G401 (cell line): ENCODE measurements at places on chromosomes 4 and X. TPM values are rescaled to one million over a fixed set of nuclear protein-coding genes. Genes with fewer than 3 reads are reported as not detected.

- DNase-seq, result no peak
Observed at GRCh38 chr4:117660668-117661067, 373.6 kb upstream of the NDST3 start.

DNA sequence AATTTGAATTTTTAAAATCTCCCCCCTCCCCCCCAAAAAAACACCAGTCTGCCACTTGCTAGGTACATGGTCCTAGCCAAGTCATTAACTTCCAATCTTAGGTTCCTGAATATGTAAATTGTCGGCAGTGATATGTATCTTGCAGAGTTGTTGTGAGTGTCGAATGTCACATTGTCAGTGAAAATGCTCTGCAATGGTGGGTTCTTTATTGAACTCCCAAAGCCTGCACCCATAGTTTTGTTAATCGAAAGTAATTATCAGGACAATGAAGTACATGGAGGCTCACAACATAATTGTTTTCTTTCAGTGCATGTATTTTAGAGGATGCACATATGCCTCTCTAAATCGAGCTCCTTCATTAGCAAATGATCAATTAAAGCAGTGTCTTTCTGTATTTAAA is 185.6 kb upstream of the S100G start:
- no peak for DNase-seq

DNA sequence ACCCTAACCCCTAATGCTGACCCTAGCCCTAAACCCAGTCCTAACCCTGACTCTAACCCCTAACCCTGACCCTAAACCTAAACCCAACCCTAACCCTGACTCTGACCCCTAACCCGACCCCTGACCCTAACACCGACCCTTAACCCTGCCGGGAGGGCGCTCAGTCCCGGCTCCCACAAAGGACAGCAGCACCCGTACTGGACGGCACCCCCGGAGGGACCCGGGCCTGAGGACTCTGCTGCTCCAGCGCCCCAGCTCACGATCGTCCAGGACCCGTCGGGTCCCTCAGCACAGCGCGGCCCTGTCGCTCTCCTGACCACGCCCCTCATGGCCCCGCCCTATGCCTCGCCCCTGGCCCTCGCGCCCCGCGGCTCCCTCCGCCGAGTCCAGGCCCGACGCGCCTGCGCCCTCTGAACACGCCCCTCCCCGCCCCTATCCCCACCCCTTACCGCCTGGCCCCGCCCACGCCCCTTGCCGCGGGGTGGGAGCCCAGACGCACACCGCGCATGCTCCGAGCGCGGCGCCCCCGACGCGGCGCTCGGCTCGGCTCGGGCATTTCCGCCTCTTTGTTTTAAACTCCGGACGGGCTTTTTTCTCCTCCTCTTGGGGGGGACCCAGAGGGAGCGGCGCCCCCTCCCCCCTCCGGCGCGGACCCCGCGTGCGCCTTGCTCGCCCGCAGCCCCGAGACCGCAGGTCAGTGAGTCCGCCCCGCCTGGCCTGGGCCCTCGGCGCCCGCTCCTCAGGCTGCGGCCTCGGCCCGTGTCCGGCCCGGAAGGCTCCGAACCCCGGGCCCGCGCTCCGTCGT is at the start of gene PCGF3:
Gene PCGF3 (plus strand): TSS at position 555 of the 805 bp plus-strand sequence. CDS start 27,849 bp downstream, outside the sequence.
- DNase-seq, result peak; percentile 94

- no peak for DNase-seq
Observed at GRCh38 chr4:76090241-76090691, 15.8 kb downstream of the ART3 start.

- DNase-seq, result no peak
Observed at GRCh38 chrX:112816908-112817307, 23.7 kb downstream of the AMOT start.

DNA sequence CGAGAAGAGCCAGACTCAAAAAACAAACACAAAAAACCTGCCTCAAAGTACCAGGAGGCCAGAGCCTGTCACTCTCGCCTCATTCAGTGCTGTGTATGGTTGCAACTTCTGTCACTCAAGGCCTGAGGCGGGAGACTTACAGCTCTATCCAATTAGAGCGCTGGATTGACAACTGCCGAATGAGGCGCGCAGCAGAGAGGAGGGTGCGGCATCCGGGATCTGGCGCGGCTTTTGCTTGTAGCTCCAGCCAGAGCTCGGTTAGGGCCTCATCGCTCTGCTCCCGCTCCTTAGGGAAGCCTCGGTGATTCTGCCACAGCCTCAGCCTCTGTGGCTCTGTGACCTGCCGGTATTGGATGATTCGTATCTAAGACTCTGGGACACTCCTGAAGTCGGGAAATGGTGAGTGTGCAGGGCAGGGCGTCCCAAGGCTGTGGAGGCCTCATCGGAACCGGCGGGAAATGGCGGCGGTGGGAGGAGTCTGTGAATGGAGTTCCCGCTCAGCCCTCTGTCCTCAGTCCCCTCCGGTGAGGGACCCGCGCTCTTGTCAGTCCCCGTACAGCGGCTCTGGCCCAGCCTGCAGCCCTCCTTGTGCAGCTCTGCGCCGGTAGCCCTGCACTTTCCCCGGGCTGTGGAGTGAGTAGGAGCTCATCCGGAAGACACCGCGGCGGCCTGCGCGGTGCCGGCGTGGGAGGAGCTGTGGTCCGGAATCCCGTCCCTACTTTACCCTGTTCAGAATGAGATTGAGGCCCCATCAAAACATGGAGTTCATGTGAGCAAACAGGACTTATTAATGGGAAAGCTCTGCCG is at the start of gene ZNF718:
Gene ZNF718 (plus strand): TSS at position 227 of the 807 bp plus-strand sequence. CDS start 170 bp downstream, at position 397.
- peak; percentile 98 for DNase-seq

DNA sequence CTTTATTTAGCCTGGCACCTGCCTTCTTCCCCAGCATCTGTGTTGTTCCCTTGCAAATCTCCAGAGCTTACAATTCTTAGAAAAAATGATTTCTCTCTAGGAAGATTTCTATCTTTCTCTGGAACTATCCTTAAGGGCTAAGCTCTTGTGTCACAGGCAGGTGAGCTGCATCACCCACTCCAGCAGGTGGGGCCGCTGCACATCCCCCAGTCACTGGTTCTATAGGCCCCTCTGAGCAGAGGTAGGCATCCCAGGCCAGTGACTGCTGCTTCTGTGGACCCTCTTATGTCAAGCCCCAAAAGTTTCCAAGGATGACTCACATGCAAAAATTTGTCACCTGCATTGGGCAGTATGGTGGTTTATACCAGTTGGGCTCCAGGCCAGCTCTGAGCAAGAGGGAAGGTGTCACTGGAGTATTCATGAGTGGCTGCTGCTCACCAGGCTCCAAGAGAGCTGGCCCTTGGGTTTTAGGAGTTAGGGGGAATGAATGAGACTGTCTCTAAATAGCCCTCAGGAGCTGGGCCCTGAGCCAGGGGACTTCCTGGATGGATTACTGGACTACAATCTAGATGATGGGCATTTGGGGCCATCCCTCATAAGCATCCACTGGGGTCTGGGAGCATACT is 208.1 kb upstream of the EOLA2 start:
- no peak for DNase-seq

GRCh38 chr4:100294356-100294755 is 104.1 kb upstream of the DDIT4L start:
- no peak for DNase-seq

GRCh38 chr4:23006756-23007155 is 314.0 kb downstream of the GBA3 start:
- DNase-seq, result no peak

- DNase-seq, result no peak
Observed at GRCh38 chr4:143302536-143302935, 34.1 kb upstream of the GAB1 start.

GRCh38 chr4:127425202-127425845 is 207.4 kb upstream of the INTU start:
- no peak for DNase-seq

GRCh38 chr4:52850406-52851124 is 11.6 kb upstream of the RASL11B start:
- no peak for DNase-seq

- DNase-seq, result no peak
Observed at GRCh38 chrX:2628751-2629315, 62.3 kb upstream of the CD99 start.

GRCh38 chr4:39232100-39232499 is 49.8 kb downstream of the WDR19 start:
- no peak for DNase-seq

DNA sequence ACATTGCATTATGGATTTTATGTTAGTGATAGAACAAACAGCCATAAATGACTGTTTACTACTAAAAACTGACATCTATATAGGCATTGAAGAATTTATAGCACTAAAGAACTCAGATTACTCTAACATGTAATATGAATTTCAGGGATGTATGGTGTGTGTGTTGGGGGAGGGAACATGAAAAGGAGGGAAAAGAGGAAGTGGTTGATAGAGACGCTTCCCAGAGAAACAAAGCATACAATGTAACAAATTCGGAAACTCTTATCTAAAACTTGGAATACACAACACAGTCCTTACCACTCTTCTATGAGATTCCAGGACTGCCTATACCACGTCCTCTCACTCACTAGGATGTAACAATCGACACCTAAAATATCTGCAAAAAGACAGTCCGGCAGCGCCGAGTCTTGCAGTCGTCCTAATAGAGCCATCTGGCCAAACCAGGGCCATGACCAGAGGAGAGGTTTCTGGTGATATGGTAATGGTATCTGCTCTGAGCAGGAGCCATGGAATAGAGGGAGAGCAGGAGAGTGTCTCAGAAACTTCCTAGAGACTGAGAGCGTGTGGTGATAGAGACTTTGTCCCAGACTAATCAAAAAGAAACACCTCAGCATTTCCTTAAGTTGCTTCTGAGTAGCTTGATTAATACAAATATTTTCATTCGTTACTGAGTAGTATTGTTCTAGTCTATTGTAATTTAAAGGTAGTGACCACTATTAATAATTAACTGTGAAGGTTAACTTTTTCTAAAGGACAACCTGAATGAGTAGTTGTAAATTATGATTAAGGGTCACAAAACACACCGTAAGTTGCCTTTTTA is 251.9 kb upstream of the ETNPPL start:
- DNase-seq, result no peak

DNA sequence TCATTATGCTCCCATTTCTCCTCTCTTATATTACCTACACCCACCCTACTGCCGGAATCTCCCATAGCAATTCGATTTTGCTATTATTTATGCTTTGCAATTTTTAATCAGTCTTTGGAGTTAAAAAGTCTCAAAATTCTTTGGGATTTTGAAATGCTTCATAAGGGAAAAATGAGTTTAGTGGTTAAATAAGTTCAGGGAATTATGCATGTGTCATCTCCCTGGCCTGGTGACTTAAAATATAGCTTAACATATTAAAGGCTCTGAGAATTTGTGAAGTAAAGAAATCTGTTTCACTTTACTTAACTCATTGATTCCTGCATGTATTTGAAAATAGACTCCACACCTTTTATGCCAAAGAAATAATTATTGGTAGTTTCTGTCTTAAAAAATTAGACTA is 185.1 kb upstream of the DIPK2B start:
- no peak for DNase-seq

GRCh38 chr4:89486042-89486441 is 178.4 kb upstream of the GPRIN3 start:
- DNase-seq, result peak; percentile 27

DNA sequence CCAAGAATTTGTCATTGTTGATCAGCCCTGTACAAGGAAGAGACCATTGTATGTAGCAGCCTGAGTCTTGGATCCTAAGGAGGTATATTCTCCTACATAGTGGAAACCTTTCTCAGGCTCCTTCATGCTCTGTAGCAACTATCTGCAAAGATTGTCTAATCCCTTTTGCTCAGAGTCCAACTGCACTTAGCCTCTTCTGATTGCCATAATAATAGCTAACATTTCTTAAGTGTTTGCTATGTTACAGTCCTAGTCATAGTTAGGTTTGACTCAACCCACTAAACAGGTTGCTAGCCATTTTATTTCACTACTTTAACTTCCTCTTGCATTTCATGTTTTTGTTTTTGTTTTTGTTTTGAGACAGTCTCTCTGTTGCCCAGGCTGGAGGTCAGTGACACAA is 50.8 kb upstream of the SLC16A2 start:
- no peak for DNase-seq

DNA sequence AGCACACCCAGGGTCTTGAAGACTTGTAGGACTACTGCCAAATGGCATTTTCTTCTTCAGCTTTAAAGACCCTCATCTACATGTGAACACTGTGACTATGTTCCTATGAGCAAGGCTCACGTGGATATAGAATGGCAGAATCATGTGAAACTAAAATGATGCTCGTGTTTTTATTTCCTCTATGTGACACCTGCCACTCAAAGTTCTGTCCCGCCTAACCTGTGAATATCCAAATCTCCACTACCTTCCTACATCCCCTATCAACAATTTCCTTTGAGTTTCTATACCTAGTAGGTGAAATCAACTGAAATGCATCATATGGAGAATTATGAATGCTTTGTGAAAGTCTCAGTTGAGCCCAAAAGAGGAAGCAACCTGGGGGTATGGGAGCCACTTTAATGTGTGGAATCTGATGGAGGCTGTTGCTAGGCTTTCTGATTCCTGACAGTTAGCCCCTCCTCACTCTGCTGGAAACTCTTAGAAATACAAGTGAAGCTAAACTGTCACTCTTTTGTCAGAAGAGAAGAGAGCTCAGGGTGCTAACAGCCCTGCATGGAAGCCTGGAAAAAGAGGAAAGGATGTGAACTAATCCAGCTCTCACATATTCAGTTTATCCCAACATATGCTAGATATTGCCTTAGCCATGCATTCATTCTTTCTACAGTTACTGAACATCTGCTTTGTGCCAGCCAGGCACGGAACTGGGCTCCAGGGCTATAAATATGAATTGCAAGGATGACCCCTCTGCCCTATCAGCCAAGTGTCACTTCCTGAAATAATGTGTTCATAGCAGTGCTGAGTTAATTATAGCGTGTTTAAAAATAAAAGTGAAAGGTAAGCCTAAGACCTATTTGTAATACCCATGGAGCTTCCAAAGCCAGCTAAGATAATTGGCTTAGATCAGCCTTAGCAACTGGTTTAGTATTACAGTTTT is 11.0 kb downstream of the LHFPL1 start:
- DNase-seq, result no peak

Gene PAK3
- 0.44 TPM in 1 of 2 replicates, not detected in the other for total RNA-seq

Gene MAML3
- not detected in 2 replicates for total RNA-seq

Gene CYBB
- not detected in 2 replicates for total RNA-seq

Gene PCDH10
- total RNA-seq, result 2.3 and 3.3 TPM in 2 replicates

Gene FAM53A
- total RNA-seq, result 4.0 and 24.1 TPM in 2 replicates

Gene SPINK2
- not detected in 2 replicates for total RNA-seq

Gene ASMT
- not detected in 2 replicates for total RNA-seq

Gene DDX53
- not detected in 2 replicates for total RNA-seq
